ENCODE measurements at places on chromosomes 2 and 18.

- no peak for DNase-seq
These were observed 249.4 kb upstream of the UBE2E3 start for GRCh38 chr2:180730976-180731375.

DNA sequence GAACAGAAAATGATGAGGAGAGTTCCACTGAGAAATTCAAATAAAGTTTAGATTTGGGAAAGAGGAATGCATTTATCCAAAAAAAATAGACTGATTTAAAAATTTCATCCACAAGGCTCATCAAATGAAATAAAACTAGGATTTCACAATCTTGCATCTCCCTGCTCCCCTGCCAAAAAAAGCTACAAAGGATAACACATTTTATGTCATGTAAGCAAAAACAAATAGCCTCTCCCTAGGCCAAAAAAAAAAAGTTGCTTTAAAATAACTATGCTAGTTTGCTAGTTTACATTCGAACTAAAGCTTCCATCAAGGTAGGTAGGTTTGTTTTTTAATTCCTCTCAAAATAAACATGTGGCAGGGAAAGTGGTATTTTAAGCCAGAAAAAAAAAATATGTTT, 465.5 kb upstream of the ID2 start:
- no peak for DNase-seq

- no peak for DNase-seq
These were observed 89.8 kb upstream of the SP3 start for GRCh38 chr2:174054926-174055325.

- no peak for DNase-seq
These were observed 52.0 kb downstream of the PHLPP1 start for GRCh38 chr18:62767321-62767720.

GRCh38 chr2:233980955-233981561, 63.9 kb downstream of the TRPM8 start:
- DNase-seq: no peak

Data from activated naive CD8-positive, alpha-beta T cell treated with anti-CD3 and anti-CD28 coated beads for 36 hours (primary cell).